Brain microvascular endothelial cell (primary cell): ENCODE measurements at places on chromosomes 1 and 21.

DNA sequence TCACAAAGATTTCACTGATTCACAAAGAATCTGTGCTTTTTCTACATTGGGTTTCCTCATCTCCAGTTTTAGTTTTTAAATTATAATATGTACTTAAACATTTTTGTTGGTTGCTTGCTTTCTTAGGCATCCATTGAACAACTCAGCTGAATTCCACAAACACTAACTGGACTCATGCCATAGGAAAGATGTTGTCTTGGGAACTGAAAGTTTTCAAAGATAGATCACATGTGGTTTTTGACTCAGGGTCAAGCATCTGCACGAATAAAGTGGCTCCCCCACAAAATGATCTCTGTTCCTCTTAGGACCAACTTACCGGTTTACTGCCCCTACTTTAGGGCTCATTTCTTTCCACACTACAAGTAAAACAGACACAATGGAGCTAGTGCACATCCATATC is 3.1 kb upstream of the KRTAP21-1 start:
- DNase-seq = no peak

DNA sequence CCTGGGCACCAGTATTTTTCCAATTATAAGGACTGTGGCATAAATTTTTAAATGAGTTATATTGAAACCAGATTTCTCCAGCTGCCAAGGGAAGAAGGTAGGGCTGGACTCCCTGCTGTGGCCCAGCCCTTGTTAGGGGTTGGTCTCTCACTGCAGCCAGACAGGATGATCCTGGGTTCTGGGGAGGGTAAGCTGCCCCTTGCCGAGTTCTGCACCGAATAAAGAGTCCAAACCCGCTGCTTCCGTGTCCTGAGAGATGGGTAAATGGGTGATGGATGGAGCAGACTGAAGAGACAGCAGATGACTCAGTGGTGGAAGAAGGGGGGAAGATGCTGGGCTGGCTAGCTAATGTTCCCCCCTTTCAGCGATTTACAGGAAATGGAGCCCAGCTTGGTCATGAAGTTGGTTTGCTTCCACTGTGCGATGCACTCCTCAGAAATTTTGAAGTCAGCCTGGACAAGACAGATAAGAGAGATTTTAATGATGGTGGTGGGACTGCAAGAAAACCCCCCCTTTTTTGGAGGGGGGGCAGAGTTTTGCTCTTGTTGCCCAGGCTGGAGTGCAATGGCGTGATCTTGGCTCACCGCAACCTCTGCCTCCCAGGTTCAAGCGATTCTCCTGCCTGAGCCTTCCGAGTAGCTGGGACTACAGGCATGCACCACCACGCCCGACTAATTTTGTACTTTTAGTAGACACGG is 41.4 kb downstream of the YARS1 start:
- DNase-seq = no peak

DNA sequence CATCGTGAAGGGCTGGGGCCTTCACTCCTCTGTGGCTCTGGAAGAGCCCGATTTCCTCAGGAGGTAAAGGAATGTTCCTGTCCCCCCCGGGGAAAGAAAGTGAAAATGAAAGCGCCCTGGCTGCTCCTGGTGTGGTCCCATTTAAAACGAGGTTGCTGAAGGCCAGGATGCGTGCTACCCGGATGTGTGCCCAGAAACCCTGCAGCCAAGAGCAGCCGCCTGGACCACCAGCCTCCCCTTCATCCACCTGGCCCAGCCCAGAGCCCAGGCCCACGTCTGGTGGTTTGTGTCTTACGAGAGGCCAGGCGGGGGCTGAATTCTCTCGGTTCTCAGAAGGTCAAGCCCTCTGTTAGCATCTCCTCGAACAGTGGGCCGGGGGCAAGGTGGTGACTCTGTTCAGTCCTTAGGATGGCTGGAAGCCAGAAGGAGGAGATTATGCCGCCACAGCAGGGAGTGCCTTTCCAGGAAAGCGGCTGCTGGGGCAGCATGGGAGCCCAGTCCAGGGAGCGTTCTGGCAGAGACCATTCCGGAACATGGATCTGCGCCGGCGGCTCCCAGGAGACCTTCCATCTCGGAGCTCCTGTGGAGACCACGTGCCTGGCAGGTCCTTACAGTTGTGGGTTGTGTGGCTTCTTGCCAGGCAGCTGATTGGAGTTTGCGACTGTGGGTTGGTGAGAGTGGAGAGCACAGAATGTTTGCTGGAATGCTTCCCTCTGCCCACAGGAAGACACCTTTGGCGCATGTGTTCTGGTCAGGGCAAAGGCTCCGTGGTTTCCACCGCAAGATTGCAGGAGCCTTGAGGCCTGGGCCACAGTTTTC is 1.4 kb downstream of the GUK1 start:
- no peak for DNase-seq

DNA sequence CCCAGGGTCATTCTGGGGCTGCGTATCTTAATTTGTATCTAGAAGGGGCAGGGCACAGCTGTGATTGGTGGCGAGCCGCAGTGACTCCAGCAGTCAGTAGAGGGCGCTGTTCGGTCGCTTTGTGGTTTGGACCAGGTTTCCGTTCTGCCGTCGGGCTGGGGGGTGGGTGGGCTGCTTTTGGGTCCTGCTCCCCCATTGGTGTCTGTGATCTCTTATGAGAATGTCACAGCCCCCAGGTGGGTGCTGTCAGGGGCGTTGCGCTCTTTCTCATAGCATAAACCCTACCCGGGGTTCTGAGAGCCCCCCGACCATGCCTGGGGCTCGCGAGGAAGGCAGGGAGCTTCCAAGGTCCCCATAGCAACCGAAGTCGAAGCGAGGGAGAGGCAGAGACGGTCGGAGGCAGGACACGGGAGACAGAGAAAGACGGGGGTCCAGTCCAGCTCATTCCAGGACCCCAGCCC is 5.4 kb downstream of the TFF3 start:
- DNase-seq = peak; percentile 18

DNA sequence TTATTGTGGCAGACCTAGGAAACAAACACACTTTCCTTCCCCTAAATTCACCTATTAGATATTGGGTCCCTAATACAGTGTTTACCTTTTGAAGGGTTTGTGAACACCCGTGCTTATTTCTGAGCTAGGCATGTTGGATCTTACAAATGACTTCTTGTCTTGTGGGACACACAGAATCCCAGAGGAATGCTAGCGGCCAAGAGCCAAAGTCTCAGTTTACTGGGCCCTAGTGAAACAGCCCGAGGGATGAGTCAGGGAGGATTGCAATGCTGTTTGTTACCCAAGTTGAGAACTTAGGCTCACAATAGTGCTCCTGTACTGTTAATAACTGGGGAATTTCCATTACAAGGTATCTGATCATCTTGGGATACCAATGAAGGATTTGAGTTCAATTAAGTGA is 100.1 kb upstream of the AKT3 start:
- peak; percentile 83 for DNase-seq

GRCh38 chr1:58683519-58683918 is 16.3 kb downstream of the MYSM1 start:
- no peak for DNase-seq

DNA sequence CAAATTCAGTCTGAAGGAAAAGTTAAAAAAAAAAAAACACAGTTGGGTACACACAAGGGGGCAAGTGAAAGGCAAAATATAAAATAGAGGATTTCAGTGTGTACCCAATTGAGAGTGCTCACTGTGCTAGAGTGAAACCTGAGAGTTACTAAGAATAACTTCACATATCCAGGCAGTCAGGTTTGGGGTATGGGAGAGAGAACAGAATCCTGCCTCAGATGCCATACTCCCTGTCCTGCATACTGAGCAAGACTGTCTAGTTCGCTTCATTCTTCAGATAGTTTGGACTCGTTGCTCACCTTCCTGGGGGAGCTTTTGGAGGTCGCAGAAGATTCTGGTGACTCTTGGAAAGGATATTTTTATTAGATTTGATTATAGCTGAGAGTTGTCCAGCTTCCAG is 20.4 kb downstream of the CEP85 start:
- no peak for DNase-seq

GRCh38 chr1:212959266-212960220 is 9.2 kb downstream of the VASH2 start:
- DNase-seq = no peak

- DNase-seq = no peak
These were observed 127.6 kb upstream of the IVNS1ABP start for GRCh38 chr1:185444676-185445075.

GRCh38 chr1:23718482-23718881 is 24.8 kb upstream of the ELOA start:
- DNase-seq = peak; percentile 40

- peak; percentile 43 for DNase-seq
These were observed 3.5 kb downstream of the PPP1R15B start for GRCh38 chr1:204408074-204408507.

DNA sequence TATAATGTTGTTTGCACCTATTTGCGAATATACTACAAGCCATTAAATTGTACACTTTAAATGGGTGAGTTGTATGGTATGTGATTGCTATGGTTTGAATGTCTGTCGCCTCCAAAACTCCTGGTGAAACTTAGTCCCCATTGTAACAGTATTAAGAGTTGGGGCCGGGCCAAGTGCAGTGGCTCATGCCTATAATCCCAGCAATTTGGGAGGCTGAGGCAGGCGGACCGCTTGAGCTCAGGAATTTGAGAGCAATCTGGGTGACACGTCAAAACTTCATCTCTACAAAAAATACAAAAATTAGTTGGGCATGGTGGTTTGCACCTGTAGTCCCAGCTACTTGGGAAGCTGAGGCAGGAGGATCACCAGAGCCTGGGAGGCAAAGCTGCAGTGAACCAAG is 12.0 kb upstream of the SIM2 start:
- DNase-seq = no peak

DNA sequence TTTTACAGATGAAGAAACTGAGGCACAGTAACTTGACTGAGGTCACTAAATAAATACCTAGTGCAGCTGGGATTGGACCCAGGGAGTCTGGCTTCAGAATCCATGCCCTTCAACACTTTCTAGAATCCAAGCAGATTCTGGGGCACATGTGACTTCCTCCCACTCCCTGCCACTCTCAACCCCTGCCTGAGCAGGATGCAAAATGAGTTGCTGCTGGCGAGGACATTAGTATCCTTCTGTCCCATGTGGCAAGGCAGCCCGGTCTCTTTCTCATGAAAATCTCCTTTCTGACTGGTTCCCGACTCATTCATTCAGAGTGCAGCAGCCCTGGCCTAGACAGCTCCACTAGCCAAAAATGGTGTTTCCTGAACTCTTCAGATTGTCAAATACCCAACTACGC is 28.4 kb downstream of the TNNT2 start:
- DNase-seq = no peak

DNA sequence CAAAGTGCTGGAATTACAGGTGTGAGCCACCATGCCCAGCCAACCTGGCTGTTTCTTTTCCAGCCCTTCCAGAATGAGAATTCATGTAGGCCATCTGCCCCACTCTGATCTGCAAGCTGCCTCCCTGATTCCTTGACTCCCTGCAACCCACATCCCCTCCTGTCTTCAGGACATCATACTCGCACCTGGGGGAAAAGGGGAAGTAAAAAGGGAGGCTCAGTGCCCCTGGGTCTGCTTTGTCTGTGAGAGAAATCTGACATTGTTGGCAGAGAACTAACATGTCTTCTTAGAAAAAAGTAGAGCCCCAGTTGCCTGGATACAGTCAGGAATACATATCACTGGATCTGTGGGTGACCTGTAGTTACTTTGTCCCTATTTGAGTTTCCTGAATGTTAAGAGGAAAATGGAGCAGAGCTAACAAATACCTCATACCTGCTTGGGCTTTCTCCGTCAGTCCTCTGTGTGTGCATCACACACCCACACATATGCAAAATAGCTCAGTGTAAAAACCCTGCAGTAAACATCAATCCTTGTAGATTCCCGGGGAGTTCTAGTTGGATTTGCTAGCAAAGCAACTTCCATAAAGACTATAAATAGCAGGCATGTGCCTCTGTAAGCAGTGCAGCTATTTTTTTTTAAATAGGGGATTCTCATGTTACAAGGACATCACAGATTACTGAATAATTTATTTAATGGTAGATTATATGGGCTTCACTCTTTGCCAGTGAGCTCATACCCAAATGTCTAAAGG is 62.9 kb downstream of the TEX35 start:
- DNase-seq = peak; percentile 4

DNA sequence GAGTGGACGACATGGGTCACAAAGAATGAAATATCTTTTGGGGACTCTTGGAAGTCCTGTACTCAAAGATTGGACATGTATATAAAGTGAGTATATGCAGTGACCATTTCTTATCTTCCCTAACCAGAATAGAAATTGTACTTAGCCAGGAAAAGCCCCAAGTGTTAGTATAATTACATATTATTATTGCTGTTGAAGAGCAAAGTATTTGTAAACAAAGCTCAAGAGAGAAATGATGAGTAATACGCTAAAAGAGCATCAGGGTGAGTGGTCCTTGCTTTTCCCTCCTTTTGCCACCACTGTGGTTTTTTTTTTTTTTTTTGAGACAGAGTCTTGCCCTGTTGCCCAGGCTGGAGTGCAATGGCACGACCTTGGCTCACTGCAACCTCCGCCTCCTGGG is 6.4 kb upstream of the CGN start:
- DNase-seq = no peak

DNA sequence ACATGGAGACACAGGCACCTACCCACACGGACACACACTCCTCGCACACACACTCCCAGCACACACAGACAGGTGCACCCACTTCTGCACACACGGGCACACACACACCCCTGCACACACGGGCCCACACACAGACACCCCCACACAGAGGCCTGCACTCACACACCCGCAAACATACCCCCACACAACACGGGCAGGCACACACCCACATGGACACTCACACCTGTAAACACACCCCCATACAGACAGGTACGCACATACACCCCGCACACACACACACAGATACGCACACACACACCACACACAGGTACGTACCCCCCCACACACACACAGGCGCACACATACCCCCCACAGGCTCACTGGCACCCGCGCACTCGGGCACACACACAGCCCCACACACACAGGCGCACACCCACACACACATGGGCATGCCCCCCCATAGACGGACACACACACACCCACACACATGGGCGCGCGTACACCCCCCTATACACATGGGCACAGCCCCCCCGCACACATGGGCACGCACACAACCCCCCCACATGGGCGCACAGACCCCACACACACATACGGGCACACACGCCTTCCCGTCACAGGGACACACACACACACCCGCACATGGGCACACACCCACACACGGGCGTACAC is 6.1 kb downstream of the ATAD3A start:
- no peak for DNase-seq

- no peak for DNase-seq
These were observed 82.8 kb downstream of the PLPPR5 start for GRCh38 chr1:98921817-98922216.

DNA sequence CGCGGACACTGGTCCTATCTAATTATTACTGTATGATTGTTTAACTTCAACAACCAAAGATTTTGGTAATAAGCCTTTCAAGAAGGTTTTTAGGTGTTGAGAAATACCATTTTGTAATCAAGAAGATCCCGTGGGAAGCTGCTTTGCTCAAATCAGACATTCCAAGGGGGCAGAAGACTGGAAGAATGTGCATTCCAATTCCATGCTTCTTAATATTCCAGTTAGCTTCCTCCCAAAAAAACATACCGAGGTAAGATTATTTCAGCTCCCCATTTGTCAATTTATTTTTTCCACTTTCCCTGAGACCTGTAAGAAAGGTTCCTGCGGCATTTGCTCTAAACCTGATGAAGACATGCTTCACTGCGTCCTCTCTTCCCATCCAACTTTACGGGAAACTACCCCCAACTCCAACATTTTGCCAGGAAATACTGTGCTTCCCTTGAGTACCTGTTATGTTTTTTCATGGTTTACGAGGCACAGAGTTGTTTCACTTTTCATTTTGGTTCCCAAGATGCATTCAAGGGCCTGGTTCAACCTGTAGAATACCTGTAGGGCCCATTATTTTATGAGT is 4.1 kb downstream of the CNN3 start:
- no peak for DNase-seq
